Naive B cell (primary cell): ENCODE measurements at places on chromosomes 5 and 9. TPM values are rescaled to one million over a fixed set of nuclear protein-coding genes. Genes with fewer than 3 reads are reported as not detected.

The LRRC26 gene
- not detected for polyA plus RNA-seq

The PCDHB4 gene
- polyA plus RNA-seq: not detected

The MRNIP gene
- 16.5 TPM for polyA plus RNA-seq

The SLC6A18 gene
- not detected for polyA plus RNA-seq

The STING1 gene
- 1.6 TPM for polyA plus RNA-seq

The SOX30 gene
- 0.61 TPM for polyA plus RNA-seq

The TXNDC8 gene
- polyA plus RNA-seq: not detected

The KCNV2 gene
- not detected for polyA plus RNA-seq

The UGT3A1 gene
- polyA plus RNA-seq: not detected

The TAF11L10 gene
- polyA plus RNA-seq: not detected

The NPM1 gene
- polyA plus RNA-seq: 678 TPM

The IRX2 gene
- polyA plus RNA-seq: not detected

The PRRT1B gene
- polyA plus RNA-seq: not detected

The SSNA1 gene
- 115 TPM for polyA plus RNA-seq

The NOXA1 gene
- 1.6 TPM for polyA plus RNA-seq

The WWC1 gene
- polyA plus RNA-seq: not detected

The SHOC1 gene
- not detected for polyA plus RNA-seq

The SCGB3A2 gene
- polyA plus RNA-seq: not detected

The SPINK6 gene
- not detected for polyA plus RNA-seq

The LRRC19 gene
- polyA plus RNA-seq: not detected

The RNF180 gene
- not detected for polyA plus RNA-seq

The FSTL4 gene
- polyA plus RNA-seq: 0.22 TPM

The PHF24 gene
- not detected for polyA plus RNA-seq
